Left renal pelvis (tissue), 4 donors: ENCODE measurements at places on chromosomes 12 and 14. TPM values are rescaled to one million over a fixed set of nuclear protein-coding genes. Genes with fewer than 3 reads are reported as not detected.

- DNase-seq, result no peak
These were observed 8.3 kb upstream of the AEBP2 start for GRCh38 chr12:19430988-19431387.

- no peak for DNase-seq
These were observed 403 bp downstream of the ATN1 start for GRCh38 chr12:6928022-6928702.

- DNase-seq, result no peak
These were observed 106.8 kb downstream of the TMEM260 start for GRCh38 chr14:56686416-56686815.

- no peak for DNase-seq
These were observed 1399.1 kb downstream of the LRFN5 start for GRCh38 chr14:43005807-43006206.

DNA sequence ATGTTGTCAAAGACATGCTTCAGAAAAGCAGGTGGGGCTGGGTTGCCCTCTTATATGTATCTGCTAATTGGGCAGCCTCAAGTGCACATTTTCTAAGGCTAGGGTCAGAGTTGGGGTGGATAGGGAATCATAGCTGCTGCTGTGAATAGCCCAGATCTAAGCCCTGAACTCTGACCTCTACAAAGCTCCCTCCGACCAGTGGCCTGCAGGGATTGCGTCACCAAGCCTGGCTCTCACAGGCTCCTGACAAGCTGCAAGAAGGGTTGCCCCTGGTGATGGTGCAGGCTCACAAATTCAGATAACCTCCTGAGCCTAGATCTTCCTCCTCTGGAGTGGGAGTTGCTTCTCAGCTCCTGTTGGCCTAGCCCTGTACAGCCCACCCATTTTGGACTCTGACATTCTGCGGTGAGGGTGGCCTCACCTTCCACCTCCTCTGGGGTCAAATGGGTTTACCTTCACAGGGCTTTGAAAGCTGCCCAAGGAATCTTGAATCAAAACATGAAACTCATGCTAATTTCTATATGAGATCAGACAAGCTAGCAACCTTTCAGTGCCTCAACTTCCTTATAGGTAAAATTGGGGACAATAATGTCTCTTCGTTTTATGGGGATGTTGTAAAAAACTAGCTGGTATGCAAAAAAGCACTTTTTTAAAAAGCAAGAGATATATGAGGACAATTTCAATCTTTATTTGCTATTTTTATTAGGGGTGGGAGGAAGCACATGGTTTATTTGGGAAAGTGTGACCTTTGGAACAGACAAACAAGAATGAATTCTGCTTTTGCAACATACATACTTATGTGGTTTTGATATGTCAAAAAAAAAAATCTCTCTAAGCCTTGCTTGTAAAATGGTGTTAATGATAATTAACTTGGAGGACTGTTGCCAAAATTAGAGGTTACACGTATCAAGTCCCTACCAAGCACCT lies 4.9 kb upstream of the SUSD6 start:
- DNase-seq, result no peak

DNA sequence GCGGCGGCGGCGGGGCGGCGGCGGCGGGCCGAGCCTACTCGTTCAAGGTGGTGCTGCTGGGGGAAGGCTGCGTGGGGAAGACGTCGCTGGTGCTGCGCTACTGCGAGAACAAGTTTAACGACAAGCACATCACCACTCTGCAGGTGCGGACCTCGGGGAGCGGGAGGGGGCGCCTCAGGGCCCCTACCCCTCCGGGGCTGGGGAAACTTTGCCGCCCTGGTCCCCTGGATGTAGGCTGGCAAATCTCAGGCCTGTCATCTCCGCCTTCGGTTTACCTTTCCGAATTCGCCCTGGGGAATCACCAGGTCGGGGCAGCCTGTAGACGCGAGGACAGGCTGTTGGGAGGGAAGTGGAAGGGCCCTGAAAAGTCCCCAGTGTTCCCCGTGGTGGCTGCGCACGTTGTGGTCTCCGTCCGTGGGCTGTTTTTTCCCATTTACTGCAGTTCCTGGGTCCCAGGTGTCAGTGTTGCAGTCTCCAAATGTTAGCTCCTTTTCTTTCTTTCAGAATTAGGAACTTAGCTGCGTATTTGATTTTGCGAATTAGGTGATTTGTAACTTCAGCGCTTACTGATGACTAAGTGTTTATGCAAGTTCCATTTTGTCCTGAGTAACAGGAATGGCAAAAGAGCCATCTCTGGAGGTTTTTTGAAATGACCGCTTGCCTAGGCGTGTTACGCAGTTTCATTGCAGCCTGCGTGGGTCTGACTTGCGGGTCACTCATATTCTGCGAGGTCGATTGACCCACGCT lies 656 bp downstream of the RAB21 start:
- peak; percentile 31 for DNase-seq

DNA sequence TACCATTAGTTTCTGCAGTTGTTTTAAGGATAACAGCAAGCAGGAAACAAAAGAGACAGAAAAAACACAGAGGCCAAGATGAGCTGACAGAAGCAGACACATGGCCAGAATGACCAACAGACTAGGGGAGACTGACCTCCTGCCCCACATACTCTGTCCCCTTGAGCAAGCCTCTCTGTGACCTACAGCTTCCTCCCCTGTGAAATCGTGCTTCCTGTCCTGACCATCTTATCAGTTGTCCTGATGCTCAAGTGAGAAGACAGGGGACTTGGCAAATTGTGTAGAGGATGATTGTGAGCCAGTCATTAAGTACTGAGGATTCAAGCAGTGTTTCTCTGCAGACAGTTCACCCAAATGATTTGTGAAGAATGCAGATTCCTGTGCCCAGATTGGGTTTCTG lies 229.0 kb downstream of the SLC41A2 start:
- no peak for DNase-seq

- no peak for DNase-seq
These were observed 26.0 kb downstream of the MYBPC1 start for GRCh38 chr12:101620762-101621133.

GRCh38 chr14:96586921-96587822 lies 85.0 kb downstream of the PAPOLA start:
- DNase-seq, result no peak

TMEM179 gene
- 1.8 TPM for polyA plus RNA-seq

GRCh38 chr14:55303691-55304145 lies 32.5 kb downstream of the FBXO34 start:
- no peak for DNase-seq

GRCh38 chr12:31626270-31626995 lies 33.1 kb upstream of the ETFBKMT start:
- DNase-seq, result no peak

EMP1 gene
- polyA plus RNA-seq, result 146 TPM

DNA sequence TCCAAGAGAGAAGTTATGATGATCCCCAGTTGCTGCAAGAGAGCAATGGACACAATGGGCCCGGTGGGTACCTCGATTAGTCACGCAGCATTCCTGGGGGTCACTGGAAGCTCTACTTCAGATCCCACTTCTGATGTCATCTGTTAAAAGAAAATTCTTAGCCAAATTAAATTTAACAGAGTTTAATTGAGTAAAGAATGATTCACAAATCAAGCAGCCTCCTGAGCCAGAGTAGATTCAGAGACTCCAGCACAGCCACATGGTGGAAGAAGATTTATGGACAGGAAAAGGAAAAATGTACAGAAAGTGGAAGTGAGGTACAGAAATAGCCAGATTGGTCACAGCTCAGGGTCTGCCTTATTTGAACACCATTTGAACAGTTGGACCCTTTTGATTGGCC lies 107.5 kb downstream of the SPTSSA start:
- no peak for DNase-seq

GRCh38 chr12:6570264-6570887 lies 2.3 kb upstream of the NOP2 start:
- DNase-seq, result no peak

GRCh38 chr14:78747813-78748212 lies 577.6 kb downstream of the NRXN3 start:
- no peak for DNase-seq

OTOGL gene
- 0.31 TPM for polyA plus RNA-seq

TRIM9 gene
- polyA plus RNA-seq, result 2.1 TPM
